SJSA1 (cell line): ENCODE measurements at places on chromosomes 4 and X. TPM values are rescaled to one million over a fixed set of nuclear protein-coding genes. Genes with fewer than 3 reads are reported as not detected.

RNF175 gene
- not detected in 2 replicates for total RNA-seq

GLRB gene
- 13.3 and 13.5 TPM in 2 replicates for total RNA-seq

CXXC4 gene
- 0.37 and 0.56 TPM in 2 replicates for total RNA-seq

BTC gene
- total RNA-seq, result not detected in 2 replicates

ALB gene
- total RNA-seq, result not detected in 2 replicates

MAGEA2 gene
- not detected in 2 replicates for total RNA-seq

LRRC66 gene
- 0.05 TPM in 1 of 2 replicates, not detected in the other for total RNA-seq

DACH2 gene
- total RNA-seq, result not detected in 2 replicates

TREX2 gene
- total RNA-seq, result 0.39 TPM in 1 of 2 replicates, not detected in the other

- peaks cover 8% of the 10 kb centered on the region for H3K4me1 ChIP-seq
- H3K4me3 ChIP-seq, result no peak overlapping the region
These were observed 863 bp upstream of the XPNPEP2 start for GRCh38 chrX:129737916-129738315.

DNA sequence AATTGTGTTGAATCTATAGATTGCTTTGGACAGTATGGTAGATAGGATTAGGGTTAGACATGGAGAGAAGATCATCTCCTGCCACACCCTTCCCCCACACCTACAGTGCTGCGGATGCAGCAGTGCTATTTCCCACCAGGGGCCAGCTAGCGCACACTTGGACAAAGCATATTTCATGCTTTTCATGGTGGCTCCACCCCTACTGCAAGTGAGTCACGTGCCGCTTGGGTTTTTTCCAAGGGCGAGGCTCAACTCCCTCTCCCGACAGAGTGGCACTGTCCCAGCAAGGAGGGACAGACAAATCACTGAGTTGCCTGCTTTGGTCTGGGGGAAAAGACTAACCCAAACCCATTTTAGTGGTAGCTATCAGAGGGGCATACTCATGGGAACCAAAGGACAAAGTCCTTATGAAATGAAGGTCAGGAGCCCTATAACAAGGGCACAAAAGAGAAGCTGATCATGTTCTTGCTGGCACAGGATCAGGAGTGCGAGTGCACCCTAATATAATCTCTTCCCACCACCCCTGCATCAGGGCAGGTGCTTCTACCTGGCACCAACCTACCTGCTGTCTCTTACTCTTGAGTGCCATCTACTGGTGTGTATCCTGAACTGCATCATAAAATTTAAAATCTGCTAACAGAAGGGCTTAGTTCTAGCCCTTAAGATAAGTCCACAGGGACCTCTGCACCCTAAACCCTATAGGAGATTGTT, 55.1 kb upstream of the PGAM4 start:
- no peaks in the 10 kb centered on the region for H3K36me3 ChIP-seq
- H3K27me3 ChIP-seq, result no peaks in the 10 kb centered on the region
- H3K4me1 ChIP-seq, result no peaks in the 10 kb centered on the region; the same call in 1 of the 2 replicates

DNA sequence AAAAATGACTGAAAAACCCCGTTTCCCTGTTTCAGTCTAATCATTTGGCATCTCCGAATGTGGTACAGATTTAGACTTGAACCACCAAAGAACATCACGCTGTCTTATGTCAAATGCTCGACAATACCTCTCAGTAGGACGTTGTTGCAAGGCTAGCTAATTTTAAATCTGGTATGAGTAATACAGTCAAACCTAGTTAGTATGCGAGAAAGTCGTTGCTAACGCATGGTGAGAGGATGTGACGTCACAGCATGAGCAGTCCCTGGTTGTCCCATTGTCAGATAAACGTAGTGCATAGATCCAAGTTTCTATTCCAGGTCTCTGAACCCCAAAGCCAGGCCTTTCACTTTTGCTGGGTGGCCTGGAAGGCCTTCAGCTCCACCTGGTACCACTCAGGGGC, 44.7 kb downstream of the SETD7 start:
- H3K27me3 ChIP-seq, result no peaks in the 10 kb centered on the region
- no peak overlapping the region for H3K4me3 ChIP-seq
- H3K36me3 ChIP-seq, result peaks cover 12% of the 10 kb centered on the region
- no peak overlapping the region for H3K27ac ChIP-seq
- DNase-seq, result no peak

GRCh38 chr4:133046156-133046555, 102.9 kb upstream of the PCDH10 start:
- no peaks in the 10 kb centered on the region for H3K27me3 ChIP-seq
- H3K4me3 ChIP-seq, result no peak overlapping the region
- H3K4me1 ChIP-seq, result no peaks in the 10 kb centered on the region
- H3K36me3 ChIP-seq, result no peaks in the 10 kb centered on the region
- no peak overlapping the region for H3K27ac ChIP-seq

DNA sequence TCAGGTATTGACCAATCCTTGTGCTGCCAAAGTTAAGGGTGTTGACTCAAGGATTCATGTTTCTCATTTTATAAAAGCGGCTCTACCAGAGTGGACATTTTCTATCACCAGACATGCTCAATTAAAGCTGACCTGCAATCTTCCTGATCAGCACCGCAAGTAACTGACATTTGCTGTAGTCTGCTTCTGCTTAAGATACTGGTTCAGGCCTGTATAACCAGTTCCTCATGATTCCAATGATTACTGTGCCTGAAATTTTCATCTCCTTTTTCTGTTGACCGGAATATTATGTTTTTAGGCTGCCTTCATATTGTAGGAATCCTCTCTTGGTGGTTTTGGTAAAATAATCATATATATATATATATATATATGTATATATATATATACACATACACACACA, 160.2 kb upstream of the SPIN4 start:
- no peak overlapping the region for H3K4me3 ChIP-seq
- peaks cover 12% of the 10 kb centered on the region for H3K4me1 ChIP-seq
- H3K27me3 ChIP-seq, result no peaks in the 10 kb centered on the region
- no peak overlapping the region for H3K27ac ChIP-seq

GRCh38 chrX:75784680-75785491, at the start of gene MAGEE2:
MAGEE2 (minus strand) TSS chrX:75785254; CDS start chrX:75785051, 203 bp downstream.
- no peaks in the 10 kb centered on the region for H3K27me3 ChIP-seq
- H3K36me3 ChIP-seq, result no peaks in the 10 kb centered on the region
- H3K4me1 ChIP-seq, result no peaks in the 10 kb centered on the region
- H3K27ac ChIP-seq, result no peak within 1 kb of the TSS
- H3K4me3 ChIP-seq, result no peak within 1 kb of the TSS

DNA sequence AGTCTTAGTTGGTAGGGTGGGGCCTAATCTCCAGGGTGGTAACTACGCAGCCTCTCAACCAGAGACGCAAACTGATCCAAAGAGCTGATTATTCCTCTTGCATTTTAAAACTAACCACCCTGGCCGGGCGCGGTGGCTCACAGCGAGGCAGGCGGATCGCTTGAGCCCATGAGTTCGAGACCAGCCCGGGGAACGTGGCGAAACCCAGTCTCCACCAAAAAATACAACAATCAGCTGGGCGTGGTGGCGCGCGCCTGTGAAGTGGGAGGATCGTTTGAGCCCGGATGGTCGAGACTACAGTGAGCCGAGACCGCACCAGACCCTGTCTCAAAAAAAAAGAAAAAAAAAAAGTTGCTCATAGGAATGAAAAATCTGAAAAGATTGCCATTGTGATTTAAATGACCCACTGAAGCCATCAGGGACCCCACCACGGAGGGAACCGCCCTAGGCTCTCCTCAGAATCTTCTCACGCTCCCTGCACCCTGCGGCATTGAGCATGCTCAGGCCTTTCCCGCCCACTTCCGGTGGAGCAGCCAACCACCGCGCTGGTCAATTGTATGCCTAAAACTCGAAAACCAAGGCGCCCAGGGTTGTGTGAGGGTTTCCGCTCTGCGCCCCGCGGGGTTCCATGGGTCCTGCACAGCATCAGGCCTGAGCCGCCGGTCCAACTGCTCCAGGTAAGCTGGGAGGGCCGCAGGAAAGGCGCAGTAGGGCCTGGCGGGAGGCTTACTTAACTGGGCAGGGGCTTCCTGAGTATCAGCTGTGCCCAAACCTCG, at the start of gene TRIM60:
Gene TRIM60 (plus strand): TSS at position 564 of the 776 bp plus-strand sequence. CDS start 8,074 bp downstream, outside the sequence.
- no peak for DNase-seq
- no peaks in the 10 kb centered on the region for H3K27me3 ChIP-seq
- H3K4me1 ChIP-seq, result no peaks in the 10 kb centered on the region
- no peak within 1 kb of the TSS for H3K4me3 ChIP-seq
- no peak within 1 kb of the TSS for H3K27ac ChIP-seq
- no peaks in the 10 kb centered on the region for H3K36me3 ChIP-seq

GRCh38 chr4:118950224-118950623, 61.6 kb downstream of the SYNPO2 start:
- no peak overlapping the region for H3K27ac ChIP-seq
- DNase-seq, result no peak
- no peaks in the 10 kb centered on the region for H3K27me3 ChIP-seq
- no peaks in the 10 kb centered on the region for H3K36me3 ChIP-seq

DNA sequence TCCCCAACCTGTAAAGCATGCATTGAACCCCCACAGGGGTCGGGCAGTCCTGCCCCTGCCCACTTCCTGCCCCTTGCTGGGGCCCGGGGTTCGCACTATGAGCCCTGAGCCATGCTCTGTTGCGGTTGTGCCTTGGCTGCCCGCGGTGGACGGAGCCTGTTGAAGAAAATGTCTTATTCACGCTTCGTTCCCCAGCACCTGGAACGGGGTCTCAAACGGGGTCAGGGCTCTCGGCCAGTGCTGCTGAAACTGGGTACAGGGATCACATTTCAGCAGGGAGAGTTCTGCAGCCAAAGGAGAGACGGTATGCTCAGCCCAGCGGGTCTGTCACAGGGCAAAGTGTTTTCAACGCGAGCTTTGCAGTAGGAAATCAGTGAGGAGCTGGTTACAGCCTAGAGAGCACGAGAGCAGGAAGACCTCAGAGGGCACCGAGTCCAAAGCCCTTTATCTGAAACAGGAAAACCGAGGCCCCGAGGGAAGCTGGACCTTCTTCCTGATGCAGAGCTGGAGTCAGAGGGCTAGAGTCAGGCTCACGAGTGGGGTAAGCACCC, 46.3 kb upstream of the AFAP1 start:
- no peaks in the 10 kb centered on the region for H3K4me1 ChIP-seq
- no peaks in the 10 kb centered on the region for H3K27me3 ChIP-seq
- no peaks in the 10 kb centered on the region for H3K36me3 ChIP-seq
- H3K4me3 ChIP-seq, result no peak overlapping the region
- no peak for DNase-seq

DNA sequence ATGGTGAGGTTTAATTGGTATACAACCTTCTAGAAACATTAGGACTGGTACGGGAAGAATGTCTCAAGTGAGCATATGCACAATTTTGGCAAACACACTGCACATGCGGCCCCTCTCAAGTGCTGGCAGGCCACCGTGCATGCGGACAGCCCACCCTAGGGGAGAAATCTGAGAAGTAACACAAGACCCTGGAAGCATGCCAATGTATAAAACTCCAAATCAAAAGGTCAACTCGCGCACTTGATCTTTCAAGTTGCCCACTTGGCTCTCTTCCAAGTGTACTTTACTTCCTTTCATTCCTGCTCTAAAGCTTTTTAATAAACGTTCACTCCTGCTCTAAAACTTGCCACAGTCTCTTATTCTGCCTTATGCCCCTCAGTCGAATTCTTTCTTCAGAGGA, 488.3 kb downstream of the CFAP47 start:
- no peaks in the 10 kb centered on the region for H3K27me3 ChIP-seq
- no peaks in the 10 kb centered on the region for H3K4me1 ChIP-seq
- H3K27ac ChIP-seq, result no peak overlapping the region
- H3K4me3 ChIP-seq, result no peak overlapping the region
- no peak for DNase-seq
- no peaks in the 10 kb centered on the region for H3K36me3 ChIP-seq
